ENCODE measurements at places on chromosomes 5 and 9.

DNA sequence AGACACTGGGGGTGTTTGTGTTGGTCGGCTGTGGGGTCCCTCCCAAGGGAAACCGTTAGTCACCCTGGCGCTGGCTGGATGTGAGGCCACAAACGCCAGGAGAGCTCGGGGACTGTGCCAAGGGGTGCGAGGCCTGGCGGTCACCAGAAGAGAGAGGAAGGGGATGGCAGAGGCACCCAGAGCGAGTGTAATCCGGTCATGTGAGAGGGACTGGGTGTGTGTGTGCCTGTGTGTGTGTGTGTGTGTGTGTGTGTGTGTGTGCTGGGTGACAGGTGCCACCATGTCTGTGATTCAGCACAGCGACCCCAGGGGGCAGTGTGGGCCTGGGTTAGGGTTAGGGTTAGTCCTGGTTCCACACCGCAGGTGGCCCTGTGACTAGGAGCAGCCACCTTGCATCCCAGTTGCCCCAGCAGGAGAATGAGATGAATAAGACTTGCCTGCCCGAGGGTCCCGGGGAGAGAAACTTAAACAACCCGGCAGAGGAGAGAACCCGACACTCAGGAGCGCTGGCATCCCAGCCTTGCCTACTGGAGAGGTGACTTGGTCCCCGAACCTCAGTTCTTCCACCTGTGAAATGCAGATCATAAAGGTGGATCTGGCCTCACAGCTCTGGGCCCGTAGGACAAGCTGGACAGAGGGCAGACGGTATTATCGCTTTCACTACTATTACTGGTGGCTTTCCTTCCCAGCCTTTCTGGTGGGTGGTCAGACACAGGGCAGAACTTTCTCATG lies 1.4 kb upstream of the ADAMTSL2 start:
- peak; percentile 88 for DNase-seq

DNA sequence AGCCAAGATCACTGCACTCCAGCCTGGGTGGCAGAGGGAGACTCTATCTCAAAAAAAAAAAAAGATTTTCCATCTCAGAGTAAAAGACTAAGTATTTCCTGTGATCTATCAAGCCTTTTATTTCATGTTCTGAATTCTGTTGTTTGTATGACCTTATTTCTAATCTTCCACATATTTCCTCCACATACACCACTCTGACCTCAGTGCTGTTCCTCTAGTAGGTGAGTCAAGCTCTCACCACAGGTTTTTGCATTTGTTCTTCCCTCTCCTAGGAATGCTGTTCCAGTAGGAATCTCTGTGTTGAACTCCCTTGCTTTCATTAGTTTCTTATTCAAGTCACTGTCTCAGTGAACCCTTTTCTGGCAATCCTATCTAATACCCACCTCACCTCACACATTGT lies 68.1 kb downstream of the INVS start:
- DNase-seq, result no peak

DNA sequence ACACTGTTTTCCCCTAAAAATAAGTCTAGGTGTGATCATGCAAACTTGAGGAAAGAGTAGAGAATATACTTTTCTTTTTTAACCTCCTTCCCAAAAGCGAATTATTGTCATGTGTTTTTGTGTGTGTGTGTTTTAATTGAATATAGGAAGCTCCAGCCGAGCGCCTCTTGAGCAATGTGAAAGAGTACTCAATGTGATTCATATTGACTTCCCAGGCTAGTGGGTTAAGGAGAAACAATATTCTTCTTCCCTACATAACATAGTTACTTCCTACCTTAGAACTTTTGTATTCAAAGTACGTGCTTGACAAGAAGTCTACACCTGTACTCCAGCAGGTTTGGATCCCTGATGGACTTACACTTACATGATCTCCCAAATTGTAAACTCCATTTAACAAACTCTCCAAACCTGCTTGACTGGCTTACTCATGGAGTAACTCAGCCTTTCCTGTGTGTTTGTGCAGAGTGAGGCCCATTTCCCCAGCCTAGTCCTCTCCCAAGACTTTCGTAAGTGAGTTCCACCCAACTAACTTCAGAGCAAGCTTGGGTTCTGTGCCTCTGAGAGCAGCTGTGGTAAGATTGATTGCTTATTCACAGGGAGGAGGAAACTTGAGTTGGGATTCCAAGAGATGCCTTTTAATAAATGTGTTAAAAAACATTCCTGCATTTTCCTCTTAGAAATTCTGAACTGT lies 9.3 kb downstream of the SLC28A3 start:
- DNase-seq, result no peak

DNA sequence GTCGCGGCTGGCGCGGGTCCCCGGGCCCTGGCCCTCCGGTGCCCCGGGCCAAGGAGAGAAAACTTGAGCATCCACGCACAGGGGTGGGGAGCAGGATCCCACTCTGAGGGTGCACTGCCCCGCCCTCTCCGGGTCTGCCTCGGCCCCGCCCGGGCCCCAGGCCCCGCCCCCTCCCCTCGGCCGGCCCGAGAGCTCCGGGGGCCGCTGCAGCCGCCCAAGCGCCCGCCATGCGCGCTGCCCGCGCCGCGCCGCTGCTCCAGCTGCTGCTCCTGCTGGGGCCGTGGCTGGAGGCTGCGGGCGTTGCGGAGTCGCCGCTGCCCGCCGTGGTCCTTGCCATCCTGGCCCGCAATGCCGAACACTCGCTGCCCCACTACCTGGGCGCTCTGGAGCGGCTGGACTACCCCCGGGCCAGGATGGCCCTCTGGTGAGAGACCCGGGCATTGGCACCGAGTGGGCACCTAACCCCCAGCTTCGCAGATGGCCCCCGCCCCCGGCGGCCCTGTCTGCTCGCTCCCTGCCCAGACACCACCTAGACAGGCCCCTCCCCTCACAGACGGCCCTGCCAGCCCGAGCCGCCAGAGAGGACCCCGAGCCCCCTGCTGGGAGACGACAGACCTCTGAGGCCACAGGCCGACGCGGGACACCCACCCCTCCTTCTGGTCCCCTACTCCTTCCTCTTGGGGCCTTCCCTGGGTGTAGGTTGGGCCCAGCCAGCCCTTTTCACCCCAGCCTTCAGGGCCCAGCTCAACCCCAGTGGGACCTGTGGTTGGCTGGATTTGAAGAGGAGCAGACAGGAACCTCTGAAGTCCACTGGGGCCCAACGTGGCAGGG lies at the start of gene CERCAM:
Gene CERCAM (plus strand): TSS at position 207 of the 831 bp plus-strand sequence. CDS start 21 bp downstream, at position 228.
- DNase-seq, result peak; percentile 81

GRCh38 chr5:154038261-154038706 lies 426 bp downstream of the FAM114A2 start:
- DNase-seq, result no peak

DNA sequence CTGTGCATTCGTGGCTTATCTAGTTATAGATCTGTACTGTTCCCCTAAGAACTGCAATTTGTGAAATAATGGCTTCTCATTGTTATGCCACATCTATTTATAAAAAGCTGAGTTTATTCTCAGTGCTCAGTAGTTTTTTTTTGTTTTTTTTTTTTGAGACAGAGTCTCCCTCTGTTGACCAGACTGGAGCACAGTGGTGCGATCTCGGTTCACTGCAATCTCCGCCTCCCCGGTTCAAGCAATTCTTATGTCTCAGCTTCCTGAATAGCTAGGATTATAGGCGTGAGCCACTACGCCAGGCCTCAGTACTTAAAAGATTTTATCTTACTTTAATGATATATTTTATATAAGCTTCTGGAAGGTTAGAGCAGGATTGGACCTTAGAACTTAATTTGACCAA lies 19.0 kb downstream of the SEC61B start:
- DNase-seq, result no peak

GRCh38 chr9:3963643-3964369 lies 336.1 kb downstream of the GLIS3 start:
- DNase-seq, result no peak

DNA sequence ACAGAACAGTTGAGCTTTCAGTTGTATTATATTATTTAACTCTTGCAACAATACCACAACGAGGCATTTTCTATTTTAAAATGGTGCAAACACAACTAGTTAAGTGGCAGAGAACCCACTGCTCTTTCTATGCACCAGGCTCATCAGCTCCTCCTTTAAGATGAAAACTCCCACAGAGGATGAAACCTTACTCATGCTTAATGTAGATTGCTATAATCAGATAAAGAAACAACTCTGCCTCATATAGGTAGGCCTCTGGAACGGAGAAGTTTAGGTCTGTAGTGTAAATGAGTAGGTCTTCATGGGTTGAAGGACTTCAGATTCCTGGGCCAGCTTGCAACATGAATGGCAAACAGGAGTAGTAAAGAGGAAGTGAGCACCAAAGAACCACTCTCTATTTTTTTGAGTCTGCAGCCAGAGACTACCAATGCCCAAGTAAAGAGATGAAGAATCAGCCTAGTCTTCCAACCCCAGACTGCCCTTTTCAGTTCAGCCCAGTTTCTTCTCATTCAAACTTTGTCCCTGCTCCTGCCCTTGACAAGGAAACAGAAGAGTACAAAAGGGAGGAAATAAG lies 33.9 kb downstream of the HACD4 start:
- DNase-seq, result no peak

GRCh38 chr5:38780945-38781344 lies 64.9 kb upstream of the OSMR start:
- no peak for DNase-seq

DNA sequence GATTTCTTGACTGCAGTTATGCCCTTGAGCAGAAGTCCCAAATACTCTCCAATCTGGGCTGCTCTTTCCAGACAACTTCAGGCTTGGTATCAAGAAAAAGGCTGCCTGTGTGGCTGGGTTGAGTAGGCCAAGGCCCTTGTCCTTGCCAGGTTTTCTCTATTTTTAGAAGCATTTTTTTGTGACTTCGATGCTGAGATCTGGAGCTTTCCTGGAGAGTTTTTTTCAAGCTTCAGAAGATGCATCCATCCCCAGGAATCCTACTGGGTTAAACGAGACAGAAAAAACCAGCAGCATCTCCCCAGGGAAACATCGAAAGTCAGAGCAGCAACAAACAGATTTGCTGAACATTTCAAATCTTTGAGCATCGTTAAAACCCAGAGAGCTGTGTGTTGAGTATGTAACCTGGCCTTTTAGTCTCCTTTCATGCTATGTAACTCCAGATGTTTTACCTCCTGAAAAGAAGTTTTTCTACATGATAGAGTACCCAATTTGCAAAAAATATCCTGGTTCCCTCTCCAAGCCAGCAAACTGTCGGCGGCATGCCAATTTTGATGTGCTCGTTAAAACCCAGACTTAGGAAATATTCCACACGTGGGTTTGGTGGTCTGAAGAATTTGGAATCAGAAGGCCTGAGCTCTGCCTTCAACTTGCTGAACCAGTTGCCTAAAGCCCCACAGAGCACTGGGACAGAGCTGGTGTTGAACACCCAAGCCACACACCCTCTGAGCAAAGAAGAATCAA lies 98.1 kb upstream of the ALDH1B1 start:
- no peak for DNase-seq

- DNase-seq, result no peak
Observed at GRCh38 chr5:64685866-64686265, 4.4 kb upstream of the SHISAL2B start.

- no peak for DNase-seq
Observed at GRCh38 chr5:152568016-152568415, 162.9 kb upstream of the NMUR2 start.

- no peak for DNase-seq
Observed at GRCh38 chr5:148811756-148812155, 14.7 kb upstream of the ADRB2 start.

DNA sequence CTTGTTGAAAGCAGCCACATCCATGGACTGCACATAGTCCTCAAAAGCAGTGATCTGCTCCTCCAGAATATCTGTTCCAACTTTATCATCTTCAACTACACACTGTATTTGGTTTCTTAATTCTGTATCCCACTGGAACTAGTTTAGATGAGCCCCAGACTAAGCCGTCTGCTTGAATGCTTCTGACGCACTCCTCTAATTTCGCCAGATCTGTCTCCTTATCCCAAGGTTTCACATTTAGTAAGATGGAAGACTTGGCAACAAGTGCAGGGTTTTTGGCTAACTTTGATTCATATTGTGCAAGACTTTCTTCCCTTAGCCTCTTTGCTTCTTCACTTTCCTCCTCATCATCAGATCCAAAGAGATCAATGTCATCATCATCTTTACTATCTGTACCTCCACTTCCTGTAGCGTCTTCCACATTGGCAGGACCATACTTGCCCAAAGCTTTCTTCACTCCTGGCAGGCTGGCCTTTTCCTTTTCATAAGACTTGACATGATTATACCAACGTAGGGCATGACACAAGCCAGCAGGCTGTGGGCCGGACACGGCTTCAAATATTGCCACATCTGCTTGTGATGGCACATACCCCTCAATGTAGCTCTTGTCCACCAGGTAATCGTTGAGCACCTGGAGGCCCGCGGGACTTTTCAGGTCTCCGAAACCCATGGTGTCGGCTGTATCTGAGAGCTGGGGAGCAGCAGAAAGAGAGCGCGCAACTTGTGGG lies 56.2 kb upstream of the PIK3R1 start:
- no peak for DNase-seq

- DNase-seq, result peak; percentile 8
Observed at GRCh38 chr5:109589986-109590385, 99.7 kb upstream of the MAN2A1 start.

- DNase-seq, result peak; percentile 20
Observed at GRCh38 chr5:71891856-71892255, 172.8 kb downstream of the CARTPT start.

GRCh38 chr5:172336264-172336663 lies 52.7 kb upstream of the UBTD2 start:
- no peak for DNase-seq

GRCh38 chr9:96150324-96151227 lies 151.4 kb downstream of the HSD17B3 start:
- DNase-seq, result no peak

- DNase-seq, result no peak
Observed at GRCh38 chr5:147396070-147396823, 113.6 kb downstream of the DPYSL3 start.

GRCh38 chr9:83964973-83965349 lies 15.1 kb downstream of the HNRNPK start:
- DNase-seq, result no peak

- no peak for DNase-seq
Observed at GRCh38 chr5:105970919-105971318, 1699.8 kb downstream of the EFNA5 start.

DNA sequence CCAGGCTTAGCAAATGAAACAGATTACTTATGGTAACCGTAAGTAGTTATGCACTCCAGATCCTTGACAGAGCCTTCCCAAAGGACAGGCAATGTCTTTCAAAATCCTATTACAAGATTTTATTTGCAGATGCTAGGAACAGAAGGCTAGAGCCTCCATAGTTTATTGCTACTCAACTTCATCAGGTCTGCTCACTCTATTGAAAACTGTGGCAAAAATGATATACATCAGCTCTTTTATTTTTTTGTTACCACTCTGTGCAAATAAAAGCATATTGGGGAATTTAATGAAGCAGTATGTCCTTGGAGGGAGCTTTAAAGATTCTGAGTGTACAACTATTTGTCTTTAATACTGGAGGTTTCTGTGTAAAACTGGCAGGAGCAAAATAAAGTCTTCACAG lies 46.5 kb downstream of the SLC44A1 start:
- no peak for DNase-seq

GRCh38 chr9:75852746-75853145 lies 37.7 kb upstream of the PCSK5 start:
- DNase-seq, result no peak

DNA sequence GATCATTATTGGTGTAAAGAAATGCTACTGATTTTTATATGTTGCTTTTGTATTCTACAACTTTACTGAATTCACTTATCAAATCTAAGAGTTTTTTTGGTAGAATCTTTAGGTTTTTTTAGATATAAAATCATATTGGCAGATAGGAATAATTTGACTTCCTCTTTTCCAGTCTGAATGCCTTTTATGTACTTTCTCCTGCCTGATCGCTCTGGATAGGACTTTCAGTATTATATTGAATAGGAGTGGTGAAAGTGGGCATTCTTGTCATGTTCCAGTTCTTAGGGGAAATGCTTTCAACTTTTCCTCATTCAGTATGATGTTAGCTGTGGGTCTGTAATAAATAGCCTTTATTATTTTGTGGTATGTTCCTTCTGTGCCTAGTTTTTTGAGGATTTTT lies 8.3 kb downstream of the AHRR start:
- no peak for DNase-seq

- DNase-seq, result no peak
Observed at GRCh38 chr5:11064763-11065450, 303.9 kb upstream of the DAP start.

All from neural progenitor cell (in vitro differentiated cells).